ENCODE measurements at places on chromosomes 2 and 18.

- DNase-seq, result no peak
Observed at GRCh38 chr18:21602299-21602587, 1.7 kb upstream of the ESCO1 start.

- DNase-seq, result no peak
Observed at GRCh38 chr2:85961754-85962153, 73.0 kb upstream of the ST3GAL5 start.

DNA sequence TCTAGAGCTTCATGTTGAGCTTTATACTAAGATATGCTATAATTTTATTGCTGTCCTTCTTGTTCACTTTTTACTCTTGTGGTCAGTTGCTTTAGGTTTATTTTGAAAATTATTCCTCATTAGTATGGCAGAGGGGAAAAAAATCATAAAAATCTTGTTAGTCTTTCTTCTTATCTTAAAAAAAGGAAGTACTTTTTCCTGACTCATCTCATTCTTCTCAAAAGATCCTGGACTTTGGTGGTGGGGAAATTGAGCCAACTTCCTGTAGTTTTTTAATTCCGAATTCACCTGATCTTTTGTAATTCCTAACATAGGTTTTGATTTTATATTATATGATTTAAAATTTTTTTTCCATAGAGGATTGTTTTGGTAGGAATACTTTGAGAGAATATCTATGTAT lies 3.8 kb downstream of the SLC4A1AP start:
- DNase-seq, result no peak

DNA sequence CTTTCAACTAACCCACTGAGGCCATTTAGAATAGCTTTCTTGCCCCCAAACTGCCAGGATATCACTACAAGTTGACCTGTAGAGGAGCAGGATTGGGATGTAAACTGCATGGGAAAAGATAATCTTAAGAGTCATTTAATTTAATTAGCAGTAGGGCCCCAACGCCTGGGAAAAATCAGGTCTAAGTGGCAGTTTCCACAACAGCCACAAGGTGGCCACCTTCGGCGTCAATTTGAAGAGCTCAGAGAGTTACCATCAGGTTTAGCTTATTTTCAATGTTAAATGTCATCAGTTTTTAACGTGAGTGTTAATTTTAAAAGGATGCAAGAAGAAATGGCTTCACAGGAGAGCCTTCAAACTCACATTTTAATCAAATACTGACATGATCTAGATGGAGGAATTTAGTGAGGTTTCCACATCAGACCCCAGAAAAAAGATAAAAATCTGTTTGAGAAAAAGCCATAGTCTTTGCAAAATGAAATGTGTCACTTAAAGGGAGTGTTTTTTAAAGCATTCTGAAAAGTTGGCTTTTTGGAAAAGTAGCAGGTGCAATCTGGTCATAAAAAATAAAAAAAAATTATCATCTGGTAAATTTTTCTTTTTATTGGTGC lies 77.3 kb upstream of the UPP2 start:
- DNase-seq, result peak; percentile 16

DNA sequence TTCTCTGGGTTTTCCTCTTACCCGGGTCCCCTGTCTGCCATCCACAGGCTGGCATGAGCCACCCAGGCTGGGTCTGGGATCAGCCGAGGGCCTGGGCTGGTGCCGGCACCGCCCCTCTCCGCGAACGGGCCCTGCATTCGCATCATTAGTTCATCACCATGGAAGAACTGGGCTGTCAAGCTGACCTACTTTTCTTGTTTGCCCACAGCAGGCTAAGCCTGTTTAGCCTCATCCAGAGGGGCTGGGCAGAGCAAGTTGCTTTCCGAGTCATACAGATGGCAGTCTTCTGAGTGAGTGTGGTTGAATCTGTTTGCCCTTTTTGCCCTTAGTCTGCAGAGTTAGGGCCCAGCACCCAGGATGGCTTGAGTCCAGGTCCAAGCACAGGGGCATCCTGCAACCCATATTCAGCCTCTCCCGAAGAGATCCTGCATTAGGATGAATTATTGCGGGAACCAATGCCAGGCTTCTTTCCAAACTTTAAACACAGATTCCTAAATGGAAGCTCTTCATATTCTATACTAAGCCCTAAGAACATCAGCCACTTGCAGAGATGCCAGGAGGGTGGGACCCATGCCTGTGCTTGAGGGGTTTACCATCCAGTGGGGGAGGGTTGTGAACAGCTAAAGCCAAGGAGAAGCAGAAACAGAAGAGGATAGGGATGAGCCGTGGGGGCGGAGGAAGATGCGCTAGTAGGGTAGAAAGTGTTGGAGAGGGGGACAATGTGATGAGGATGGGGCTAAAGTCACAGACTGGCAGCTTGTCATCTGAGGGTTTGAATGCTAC lies 68.0 kb downstream of the NPAS2 start:
- no peak for DNase-seq

- no peak for DNase-seq
Observed at GRCh38 chr18:30595942-30596341, 446.6 kb downstream of the DSC3 start.

GRCh38 chr2:227386630-227387029 lies 1.1 kb downstream of the SCYGR1 start:
- DNase-seq, result no peak

DNA sequence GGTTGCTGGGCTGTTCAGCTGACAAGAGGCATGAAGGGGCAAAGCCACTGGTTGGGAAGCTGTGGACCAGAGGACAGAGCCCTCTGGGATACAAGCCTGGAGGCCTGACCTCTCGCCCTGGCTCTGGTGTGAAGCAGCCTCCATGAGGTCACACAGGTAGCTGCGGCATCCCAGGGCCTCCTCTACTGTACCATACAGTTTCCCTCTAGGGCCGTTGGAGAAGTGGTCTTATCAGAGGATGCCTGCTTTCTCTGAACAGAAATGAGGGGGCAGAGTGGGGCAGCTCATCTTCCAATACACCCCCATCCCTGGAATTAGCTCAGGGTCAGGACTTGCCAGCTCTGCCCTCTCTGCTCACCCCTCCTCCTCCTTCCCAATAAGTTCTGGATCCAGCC lies 135.1 kb upstream of the SMAD2 start:
- DNase-seq, result no peak

DNA sequence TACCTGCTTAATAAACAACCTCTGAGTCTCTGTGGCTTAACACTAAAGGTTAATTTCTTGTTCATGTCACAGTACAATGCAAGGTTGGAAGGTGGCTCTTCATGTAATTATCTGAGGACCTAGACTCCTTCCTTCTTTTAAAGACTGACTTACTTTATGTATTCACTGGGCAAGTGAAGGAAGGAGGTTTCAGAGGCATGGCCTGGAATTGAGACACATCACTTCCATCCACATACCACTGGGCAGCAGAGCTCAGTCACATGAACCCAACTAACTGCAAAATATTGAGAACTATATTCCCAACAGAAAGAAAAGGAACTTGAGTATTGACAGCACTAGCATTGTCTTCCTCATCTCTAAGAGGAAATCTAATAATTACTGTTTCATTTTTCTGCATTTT lies 57.5 kb upstream of the FN1 start:
- no peak for DNase-seq

- no peak for DNase-seq
Observed at GRCh38 chr2:237743024-237743423, 55.6 kb upstream of the RBM44 start.

GRCh38 chr2:45676088-45676487 lies 24.6 kb downstream of the PRKCE start:
- DNase-seq, result no peak

DNA sequence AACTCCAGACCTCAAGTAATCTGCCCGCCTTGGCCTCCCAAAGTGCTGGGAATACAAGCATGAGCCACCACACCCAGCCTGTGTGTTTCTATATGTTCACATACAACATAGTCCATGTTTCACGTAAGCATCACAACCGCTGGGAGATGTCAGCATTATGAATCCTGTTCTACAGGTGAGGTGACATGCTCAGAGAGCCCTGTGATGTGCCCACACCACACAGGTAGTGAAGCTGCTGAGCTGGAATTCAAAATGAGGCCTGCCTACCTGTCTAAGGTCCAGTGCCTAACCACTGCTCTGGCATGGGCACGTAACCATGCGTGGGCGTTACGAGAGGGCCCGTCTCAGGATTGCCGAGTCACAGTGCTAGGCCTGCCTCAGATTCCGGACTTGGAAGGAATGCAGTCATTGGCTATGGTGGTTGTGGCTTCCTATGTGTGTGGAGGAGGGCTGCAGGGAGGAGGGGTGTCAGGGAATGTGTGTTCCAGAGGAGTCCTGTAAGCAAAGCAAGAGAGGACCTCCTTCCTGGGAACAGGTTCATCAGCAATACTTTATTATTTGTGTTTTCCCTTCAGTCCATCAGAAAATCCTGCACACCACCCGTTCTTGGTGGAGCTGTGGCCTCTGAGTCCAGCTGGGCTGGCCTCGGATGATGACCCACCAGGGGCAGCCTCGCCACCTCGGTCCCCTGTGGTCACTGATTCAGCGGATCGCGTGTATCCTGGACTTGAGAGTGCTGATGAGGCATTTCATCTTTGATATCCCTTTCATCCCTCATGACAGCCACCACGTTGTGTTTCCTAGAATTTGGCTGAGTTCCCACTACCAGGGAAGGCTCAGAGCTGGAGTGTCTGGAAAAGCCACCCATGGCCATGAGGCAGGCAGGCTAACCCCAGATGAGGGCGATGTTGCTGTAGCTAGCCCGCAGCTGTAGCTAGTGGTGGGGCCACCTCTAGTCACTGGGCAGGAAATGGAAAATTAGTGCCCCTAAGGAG lies 31.1 kb downstream of the HK2 start:
- no peak for DNase-seq

- DNase-seq, result no peak
Observed at GRCh38 chr2:45218931-45219339, 209.7 kb upstream of the SIX2 start.

DNA sequence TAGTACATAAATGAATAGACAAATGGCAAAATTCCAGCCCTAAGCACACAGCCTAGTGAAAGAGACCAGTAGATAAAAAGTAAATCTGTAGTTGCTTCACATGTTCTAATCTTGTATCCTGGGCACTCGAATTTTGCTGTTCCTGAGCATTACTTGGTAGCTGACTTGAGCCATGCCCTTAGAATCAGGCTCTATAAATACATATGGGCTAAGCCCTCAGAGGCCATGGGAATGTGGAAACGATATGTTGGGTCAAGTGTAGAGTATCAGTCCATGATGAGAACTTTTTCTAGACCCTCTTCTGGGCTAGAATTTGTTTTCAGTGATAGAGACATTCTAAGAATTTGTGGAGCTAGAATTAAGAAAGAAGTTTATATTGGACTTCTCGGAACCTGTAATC lies 21.9 kb downstream of the ELAC1 start:
- no peak for DNase-seq

- no peak for DNase-seq
Observed at GRCh38 chr2:131033786-131034121, 59.5 kb downstream of the FAM168B start.

- DNase-seq, result no peak
Observed at GRCh38 chr2:181585732-181586131, 71.2 kb downstream of the CERKL start.

GRCh38 chr2:113227698-113228097 lies 51.0 kb downstream of the PAX8 start:
- no peak for DNase-seq

- no peak for DNase-seq
Observed at GRCh38 chr2:88656690-88657089, 29.4 kb upstream of the EIF2AK3 start.

GRCh38 chr2:36511858-36512603 lies 85.9 kb downstream of the FEZ2 start:
- DNase-seq, result no peak

DNA sequence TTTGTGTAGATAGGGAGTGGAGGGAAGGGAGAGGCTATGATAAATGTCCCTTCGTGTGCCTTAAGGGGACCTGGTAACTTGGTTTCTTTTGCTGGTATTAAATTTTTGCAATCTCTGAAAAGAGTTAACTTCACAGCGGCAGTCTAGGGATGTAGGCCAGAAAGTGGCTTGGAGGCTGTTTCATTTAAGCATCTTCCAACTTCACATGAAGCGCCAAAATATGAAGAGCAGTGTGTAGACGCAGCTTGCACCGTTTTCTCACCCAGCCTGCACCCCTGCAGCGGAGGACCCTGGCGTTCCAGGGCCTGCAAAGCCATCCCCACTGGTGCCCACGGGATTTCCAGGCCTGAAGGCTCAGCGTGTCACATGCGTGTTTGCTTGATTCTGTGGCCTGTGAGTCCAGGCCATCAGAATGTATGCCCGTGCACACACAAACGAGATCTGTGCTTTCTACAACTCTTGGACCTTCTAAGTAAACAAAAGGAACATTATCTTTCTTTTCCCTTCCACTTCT lies 87.2 kb upstream of the EPB41L3 start:
- DNase-seq, result no peak

- DNase-seq, result no peak
Observed at GRCh38 chr18:5513947-5514346, 29.9 kb downstream of the EPB41L3 start.

DNA sequence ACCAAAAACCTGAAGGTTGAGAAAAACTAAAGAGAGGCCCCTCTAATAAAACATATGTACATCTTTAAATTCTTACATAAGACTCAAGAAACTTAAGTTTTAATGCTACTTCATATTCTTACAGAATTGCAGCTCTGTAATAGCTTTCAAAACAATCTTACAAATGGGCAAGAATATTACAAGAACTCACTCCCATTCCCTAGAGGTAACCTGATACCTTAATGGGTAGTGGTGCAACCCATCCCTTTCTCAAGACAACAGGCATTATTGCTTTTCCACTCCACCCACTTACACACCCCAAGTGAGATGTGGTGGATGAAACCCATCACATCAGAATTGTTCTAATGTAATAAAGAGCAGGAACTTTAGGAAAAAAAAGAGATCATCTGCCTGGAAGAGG lies 103.7 kb downstream of the RBMS1 start:
- DNase-seq, result no peak

GRCh38 chr2:104407641-104408040 lies 446.3 kb upstream of the POU3F3 start:
- no peak for DNase-seq
